ENCODE measurements at places on chromosomes 7 and 10.

DNA sequence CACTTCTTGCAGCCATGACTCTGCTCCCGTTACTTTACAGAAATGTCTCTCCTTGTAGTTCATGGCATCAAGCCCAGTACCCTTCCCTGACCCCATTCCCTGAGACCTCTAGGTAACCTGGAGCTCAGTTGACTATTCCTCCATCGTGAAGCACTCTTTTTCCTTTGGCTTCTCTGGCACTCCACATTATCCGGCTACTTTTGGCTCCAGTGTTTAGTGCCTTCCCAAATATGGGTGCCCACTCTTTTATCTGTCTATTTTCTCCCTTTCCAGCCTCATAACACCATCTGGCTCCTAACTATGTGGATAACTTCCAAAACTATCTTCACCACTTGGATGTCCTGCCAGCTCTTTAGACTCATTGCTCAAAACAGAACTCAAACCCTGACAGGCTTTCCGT, 744.7 kb upstream of the GALNT17 start:
- DNase-seq, result no peak

DNA sequence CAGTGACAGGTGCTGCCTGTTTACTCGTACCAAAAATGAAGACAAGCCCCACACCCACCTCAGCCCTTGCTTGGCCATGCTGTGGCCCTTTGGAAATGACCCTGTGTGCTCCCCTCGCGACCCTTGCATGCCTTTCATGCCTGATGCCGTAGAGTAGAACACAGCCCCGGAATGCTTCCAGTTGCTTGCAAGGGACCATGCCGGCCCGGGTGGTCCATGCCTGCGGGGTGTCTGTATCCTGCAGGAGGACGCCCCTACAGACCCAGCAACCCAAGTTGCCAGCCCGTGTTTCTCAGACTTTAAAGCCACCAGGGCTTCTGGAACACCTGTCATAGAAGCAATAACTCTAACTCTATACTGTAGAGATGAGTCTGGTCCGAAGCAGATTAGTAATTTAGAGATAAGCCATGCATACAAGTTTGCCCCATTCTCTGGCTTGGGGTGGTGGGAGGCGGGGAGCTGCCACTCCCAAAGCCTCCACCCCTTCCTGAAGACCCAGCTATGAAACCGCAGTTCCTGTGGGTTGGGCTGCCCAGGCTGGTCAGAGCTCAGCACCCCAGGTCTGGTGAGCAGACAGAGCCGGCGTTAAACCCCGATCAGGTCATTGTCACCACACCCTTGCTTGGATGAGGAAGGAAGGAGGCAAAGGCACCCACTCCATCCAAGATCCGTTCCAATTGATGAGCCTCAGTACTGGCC, 143.5 kb downstream of the ADCY1 start:
- no peak for DNase-seq

DNA sequence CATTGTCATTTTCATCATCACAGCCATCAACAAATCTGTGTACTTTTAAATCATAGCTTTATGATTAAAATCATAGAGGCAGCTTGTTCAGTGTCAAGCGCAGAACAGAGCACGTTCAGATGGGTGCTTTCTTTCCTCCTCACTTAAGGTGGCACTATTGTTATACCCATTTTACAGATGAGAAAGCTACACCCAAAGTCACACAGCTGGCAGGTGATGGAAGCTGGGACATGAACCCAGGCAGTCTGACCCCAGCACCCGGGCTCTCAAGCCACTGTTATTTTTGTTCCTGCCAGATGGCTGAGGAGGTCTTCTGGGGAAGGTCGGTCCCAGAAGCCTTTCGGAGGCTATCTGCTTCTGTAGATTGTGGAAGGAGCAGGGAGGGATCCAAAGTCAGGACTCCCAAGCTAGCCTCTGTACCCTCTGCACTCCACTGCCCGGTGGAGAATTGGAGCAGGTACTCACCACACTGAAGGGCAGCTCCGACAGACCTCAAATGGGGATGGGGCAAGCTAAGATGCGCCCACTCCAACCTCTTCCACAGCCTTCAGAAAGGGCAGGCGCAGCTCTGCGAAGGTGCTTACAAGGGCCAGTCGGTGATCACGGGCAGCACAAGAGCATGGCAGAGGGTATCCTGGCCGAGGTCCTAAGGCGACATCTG, 610 bp downstream of the AVPI1 start:
- no peak for DNase-seq

GRCh38 chr10:51910189-51910588, 210.8 kb upstream of the CSTF2T start:
- no peak for DNase-seq

DNA sequence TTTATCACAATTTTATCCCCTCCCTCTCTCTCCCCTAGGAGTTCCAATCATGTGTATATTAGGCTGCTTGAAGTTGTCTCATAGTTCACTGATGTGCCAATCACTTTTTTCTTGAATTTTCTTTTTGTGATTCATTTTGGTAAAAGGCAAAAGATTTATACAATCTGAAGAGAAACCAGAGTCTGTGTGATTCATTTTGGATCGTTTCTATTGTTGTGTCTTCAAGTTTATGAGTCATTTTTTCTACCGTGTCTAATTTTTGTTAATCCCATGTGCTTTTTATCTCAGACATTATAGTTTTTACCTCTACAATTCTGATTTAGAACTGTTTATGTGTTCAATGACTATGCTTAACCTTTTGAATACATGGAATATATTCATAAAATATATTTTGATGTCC, 483.9 kb upstream of the AUTS2 start:
- no peak for DNase-seq
